NCI-H1092 treated with DMSO at 0.1 percent for 48 hours (cell line): ENCODE measurements at places on chromosomes 4 and X.

DNA sequence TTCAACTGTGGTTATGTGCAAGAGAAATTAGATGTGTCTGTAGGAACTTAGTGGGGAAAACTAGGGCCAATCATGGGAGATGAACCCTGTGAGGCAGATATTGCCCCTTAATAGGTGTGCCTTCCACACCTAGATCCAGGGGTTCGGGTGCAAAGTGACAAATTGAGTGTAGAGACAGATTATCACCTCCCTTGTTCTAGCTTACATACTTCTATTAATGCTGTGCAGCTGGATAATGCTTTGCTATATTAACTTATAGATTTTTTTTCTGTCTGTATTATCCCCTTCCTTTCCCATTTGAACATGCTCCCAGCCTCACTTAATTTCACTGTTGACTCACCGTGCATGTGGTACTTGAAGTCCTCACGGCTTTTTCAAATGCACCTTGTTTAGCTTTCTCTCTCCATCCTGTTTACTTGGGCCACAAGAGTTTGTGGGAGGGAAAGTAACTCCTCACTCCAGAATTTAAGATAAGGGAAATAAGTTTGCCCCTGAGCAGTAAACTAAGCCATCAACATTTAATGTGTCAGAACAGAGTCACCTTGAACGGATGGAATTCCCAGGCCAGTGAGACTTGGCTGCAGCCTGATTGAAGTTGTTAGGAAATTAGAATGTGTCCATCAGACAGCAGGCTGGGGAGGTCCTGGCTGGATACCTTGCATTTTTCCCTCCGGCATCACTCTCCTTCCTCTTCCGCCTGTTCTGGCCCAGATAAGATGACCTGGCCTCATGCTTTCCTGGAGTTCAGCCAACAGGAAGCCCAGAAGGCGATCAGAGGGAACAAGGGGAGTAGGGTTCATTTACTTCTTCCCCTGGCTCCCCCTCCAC lies 478.4 kb downstream of the BCOR start:
- peak; percentile 46 for DNase-seq

GRCh38 chr4:40662962-40663604 lies 33.4 kb upstream of the RBM47 start:
- DNase-seq: peak; percentile 97

GRCh38 chr4:128512767-128513322 lies 225.2 kb upstream of the PGRMC2 start:
- no peak for DNase-seq

- DNase-seq: no peak
Measured at GRCh38 chr4:913280-913618, 18.9 kb downstream of the GAK start.

DNA sequence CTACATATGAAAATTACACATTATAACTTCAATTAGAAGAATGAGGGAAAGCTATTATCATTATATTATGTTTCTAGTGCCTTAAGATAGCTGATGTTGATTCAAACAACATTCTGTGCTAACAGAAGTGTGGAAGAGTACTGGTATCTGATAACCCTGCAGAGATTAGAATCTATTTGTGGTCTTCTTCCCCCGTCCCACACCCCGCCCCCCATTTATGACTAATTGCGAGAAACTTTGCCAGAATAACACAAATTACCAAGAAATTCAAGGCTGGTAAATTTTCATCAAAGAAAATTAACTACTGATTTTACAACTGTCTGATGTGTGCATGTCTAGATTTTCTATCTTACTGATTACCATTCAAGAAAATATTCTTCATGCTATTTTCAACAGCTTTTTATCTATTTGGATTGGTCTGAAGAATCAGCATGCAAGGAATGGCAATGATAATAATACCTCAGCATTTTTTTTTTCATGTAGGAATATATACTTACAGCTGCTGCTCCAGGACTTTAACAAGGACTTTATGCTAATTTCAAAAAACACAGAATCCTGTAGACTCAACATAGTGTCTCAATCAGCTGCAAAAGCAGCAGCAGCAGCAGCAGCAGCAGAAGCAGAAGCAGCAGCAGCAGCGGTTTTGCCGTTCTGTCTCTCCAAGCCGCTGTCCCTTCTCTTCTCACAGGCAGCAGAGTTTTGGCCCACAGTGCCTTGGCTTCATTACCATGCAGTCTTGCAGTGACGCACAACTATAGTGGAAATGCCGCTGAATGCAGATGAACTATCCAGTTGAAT lies 126.7 kb downstream of the FRYL start:
- no peak for DNase-seq

- DNase-seq: no peak
Measured at GRCh38 chr4:123553733-123554637, 157.4 kb downstream of the SPRY1 start.

GRCh38 chr4:84085986-84086385 lies 413.1 kb downstream of the NKX6-1 start:
- DNase-seq: no peak

- DNase-seq: peak; percentile 71
Measured at GRCh38 chr4:105471566-105472176, 2.2 kb downstream of the PPA2 start.

GRCh38 chr4:148514041-148514440 lies 71.8 kb upstream of the NR3C2 start:
- DNase-seq: no peak

- no peak for DNase-seq
Measured at GRCh38 chr4:139241784-139242151, 38.3 kb downstream of the MGARP start.

GRCh38 chr4:187179086-187180058 lies 455.7 kb upstream of the FAT1 start:
- DNase-seq: peak; percentile 11

DNA sequence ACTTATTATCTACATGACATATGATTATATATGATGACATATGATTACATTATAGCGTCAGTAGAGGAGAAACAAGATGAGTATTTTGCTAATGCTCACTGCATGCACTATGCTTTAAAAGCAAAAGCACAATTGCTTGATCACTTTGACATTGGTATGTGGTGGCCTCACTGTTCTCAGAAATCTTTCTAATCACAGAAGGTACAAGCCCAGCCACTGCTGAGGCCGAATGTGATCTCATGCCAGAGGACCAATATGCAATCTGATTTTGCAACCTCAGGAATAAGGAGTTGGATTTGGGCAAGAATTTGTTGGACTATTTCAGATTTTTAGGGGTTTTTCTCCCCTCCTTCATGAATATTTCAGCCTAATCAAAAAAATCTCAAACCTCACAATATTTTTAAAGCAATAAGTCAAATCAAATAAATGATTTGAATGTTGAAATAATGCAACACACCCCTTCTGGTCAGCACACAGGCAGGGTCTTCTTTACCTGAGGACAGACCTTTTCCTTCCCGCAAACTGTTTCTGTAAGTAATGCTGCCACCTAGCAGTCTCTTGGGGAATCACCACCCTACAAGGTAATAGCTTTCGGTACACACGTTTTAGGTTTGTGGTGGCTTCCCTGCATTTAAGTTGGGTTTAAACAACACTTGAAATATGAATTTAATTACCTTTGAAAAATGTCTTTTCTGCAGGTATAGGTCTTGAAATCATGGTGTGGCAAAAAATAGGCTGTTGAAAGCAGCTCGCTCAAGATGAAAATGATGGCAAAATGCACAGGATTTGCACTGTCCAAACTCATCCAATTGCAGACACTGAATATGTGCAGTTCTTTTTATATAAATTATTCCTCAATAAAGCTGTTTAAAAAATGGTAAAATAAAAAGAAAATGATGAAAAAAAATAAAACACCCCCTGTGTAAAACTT lies 4.8 kb upstream of the CXCL13 start:
- peak; percentile 43 for DNase-seq

GRCh38 chrX:151393514-151393913 lies 3.5 kb upstream of the VMA21 start:
- no peak for DNase-seq

DNA sequence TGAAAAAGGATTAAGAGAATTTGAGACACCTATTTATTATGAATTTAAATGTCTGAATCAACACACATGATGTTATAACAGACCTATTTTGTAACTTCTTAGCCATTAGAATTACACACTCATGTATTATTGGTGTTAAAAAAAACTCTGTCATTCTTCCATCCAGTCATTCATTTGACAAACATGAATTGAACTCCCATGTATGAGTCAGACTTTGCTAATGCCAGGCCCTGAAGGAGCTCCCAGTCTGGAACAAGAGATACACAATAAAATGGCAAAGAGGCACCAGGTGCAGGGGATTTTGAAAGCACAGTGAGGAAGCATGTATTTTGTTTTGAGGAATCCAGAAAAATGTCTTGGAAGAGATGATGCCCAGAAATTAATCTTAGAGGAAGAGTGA lies 87.7 kb upstream of the EFHC2 start:
- no peak for DNase-seq

GRCh38 chr4:5500165-5500564 lies 208.2 kb downstream of the EVC2 start:
- no peak for DNase-seq

DNA sequence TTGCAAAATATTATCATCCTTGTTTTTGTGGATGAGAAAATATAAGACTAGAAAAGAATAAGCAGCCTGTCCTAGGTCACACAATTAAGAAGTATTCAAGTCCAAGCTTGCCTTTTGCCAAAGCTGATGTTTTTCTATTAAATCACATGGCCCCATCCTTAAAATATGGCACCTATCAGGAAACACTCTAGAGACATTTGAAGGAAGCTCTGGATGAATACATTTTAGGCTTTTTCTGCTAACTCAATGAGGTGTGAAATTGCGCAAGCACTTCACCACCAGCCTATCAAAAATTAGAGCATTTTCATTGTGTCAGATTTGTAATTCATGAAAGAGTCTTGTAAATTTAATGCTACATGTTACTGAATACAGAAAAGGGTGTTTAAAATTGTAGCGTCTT lies 251.1 kb upstream of the MAD2L1 start:
- DNase-seq: no peak

- DNase-seq: no peak
Measured at GRCh38 chr4:101158507-101158906, 188.8 kb downstream of the PPP3CA start.

GRCh38 chr4:176791591-176792325 lies 964 bp downstream of the VEGFC start:
- DNase-seq: no peak

DNA sequence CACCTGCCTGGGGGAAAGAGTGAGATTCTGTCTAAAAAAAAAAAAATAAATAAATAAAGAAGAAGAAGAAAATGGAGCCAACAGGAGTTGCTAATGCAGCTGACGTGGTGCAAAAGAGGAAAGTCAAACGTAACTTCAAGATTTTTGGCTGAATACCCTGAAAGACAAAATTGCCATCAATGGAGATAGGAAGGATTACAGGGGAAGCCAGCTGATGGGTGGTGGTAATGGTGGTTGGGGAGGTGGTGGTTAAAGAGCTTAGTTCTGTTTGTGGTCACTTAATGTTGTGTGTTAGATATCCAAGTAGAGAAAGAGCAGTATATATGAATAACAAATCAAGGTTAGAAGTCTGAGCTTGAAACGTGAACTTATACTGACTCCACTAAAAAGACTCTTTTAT lies 225.4 kb downstream of the ARHGAP24 start:
- DNase-seq: no peak

GRCh38 chr4:133154725-133155124 lies 5.6 kb downstream of the PCDH10 start:
- DNase-seq: no peak

DNA sequence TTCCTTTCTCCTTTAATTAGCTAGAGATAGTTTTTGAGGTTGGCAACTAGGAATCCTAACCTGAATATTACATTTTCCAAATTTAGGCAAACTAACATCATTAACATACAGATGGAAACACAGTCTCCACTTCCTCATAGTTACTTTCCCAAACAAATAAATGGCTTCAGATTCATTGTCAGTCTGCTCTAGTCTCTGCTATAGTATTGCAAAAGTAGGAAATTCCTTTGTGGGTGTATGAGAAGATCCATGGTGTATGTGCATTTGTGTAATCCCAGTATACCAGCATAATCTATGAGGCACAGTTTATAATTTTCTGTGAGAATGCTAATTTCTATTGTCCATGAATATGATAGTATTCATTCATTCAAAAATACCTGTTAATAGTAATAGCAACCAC lies 3.0 kb upstream of the NDP start:
- DNase-seq: no peak

DNA sequence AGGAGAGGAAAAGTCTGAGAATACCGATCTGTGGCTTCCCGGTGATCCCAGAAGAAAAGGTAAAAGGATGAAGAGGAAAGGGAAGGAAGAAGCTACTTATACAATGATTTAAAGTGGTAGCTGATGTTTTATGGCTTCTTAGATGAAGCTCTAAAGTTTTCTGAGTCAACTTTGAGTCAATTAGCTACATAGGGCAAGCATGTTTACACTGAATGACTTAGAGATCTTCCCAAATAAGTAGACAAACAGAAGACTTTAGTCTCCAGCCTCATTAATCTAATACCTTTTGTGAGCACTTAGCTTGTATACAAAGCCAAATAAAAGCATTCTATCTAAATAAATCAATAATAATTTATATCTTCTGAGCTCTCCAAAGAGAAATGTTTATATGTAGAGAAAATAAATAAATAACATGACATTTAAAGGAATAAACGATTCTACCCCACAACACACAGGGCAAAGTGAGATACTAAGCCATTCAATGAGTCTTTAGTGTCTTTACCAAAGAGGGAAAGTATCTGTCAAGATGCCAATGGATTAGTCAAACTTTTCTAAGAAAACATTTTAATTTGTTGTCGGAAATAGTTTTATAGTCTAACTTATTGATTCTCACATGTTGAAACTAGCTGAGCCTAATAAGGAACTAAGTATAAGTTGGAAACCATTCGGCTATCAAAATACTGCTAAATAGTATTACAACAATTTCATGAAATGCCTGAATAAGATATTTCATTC lies 46.0 kb upstream of the TMEM184C start:
- DNase-seq: no peak

- no peak for DNase-seq
Measured at GRCh38 chr4:187086151-187086550, 362.5 kb upstream of the FAT1 start.

- DNase-seq: no peak
Measured at GRCh38 chrX:3046253-3047240, 5.3 kb downstream of the ARSF start.

DNA sequence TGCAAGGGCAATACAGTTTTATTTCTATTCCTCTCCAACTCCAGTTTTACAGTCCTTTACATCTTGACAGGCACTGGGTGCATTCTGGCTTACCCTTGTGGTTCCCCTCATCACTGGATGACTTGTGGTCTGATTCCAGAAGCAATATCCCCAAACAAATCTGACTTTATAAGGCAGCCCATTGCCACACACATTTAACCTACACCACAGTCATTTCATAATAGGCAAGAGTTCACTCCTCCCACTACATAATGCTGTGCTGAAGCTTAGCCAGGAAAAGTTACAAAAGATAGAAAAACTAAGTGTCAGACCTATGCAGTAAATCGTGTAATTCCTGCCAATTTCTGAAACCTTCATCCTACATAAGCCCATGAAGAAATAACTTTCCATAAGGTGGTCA lies 82.9 kb upstream of the MID1IP1 start:
- DNase-seq: no peak

GRCh38 chrX:25941087-25941486 lies 197.1 kb upstream of the MAGEB18 start:
- no peak for DNase-seq
